ENCODE measurements at places on chromosomes 4 and X.

- DNase-seq, result no peak
Measured at GRCh38 chr4:127849505-127850234, 31.0 kb upstream of the PLK4 start.

GRCh38 chrX:106894392-106894909 lies 8.7 kb downstream of the RIPPLY1 start:
- peak; percentile 68 for DNase-seq

DNA sequence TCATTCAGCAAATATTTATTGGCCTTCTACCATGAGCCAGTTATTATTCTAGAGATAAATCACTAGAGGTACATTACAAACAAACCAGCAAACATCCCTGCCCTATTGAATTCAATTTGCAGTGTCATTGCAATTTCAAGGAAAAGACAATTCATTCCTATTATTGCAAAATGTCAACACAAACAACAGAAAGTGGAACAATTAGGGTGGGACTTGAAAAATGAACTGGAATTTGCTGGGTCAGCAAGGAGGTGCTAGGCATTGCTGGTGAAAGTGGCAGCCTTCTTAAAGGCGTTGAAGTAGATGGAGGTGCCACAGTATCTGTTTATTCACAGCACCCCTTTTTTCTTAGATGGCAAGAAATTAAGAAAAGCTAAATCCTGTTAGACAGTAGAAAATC lies 224.0 kb upstream of the BMP3 start:
- no peak for DNase-seq

DNA sequence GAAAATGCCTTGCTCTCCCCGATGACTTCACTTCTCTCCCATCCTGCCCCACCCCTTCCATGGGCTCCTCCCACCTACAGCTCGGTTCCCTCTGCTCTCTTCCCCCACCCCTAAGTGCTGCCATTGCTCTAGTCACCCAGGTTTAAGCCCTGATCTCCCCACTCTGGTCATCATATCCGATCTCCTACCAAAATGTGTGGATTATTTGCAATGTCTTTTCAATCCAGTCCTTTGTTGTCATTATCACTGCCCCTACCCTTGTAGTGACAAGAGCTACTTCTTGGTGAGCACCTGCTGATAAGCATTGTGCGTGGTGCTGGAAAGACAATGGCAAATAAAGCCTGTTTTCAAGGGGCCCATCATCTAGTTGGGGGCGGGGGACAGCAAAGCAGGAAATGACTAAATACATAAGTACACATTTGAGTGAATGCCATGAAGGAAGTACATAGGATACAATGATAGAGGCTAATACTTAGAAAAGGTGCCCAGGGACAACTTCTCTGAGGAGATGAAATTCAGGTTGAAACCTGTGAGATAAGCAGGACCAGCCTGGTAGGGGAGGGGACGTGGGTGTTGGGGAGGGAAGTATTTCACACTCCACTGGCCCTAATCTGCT lies 63.8 kb downstream of the DLG3 start:
- DNase-seq, result no peak

DNA sequence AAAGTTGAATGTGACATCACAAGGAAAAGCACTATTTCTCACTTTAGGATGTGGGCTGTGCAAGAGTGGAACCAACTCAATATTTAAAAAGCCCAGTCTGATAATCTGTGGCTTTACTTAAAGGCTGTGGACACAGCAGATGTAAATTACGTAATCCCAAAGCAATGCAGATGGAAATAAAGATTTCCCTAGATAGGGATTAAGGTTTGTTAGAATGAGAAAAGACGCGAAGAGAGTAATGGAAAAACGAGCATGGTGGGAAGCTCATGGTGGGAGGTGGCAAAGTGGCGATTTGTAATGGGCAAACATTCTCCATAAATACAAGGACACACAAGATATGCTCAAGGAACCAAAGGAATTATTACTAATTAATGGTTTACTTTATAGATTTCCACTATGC lies 985.5 kb downstream of the FSTL5 start:
- DNase-seq, result no peak

DNA sequence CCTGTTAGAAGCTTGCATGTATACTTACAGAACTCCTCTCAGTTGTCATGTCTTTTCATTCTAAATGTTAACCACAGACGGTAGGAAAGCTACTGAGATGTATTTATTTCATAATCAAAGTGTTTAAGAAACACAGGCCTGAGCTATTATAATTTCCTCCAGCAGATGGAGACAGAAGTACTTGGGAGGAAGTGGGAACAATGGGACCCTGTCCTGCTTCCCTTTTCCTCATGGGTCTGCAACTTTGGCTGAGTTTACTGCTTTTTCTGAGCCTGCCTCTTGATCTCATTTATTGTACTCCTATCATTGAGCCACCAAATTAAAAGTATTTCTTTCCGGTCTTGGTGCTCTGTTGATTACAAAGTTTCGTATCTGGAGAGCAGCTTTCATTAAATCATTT lies 67.7 kb upstream of the SPANXN2 start:
- DNase-seq, result peak; percentile 4

GRCh38 chrX:7088968-7089615 lies 58.4 kb upstream of the STS start:
- no peak for DNase-seq

DNA sequence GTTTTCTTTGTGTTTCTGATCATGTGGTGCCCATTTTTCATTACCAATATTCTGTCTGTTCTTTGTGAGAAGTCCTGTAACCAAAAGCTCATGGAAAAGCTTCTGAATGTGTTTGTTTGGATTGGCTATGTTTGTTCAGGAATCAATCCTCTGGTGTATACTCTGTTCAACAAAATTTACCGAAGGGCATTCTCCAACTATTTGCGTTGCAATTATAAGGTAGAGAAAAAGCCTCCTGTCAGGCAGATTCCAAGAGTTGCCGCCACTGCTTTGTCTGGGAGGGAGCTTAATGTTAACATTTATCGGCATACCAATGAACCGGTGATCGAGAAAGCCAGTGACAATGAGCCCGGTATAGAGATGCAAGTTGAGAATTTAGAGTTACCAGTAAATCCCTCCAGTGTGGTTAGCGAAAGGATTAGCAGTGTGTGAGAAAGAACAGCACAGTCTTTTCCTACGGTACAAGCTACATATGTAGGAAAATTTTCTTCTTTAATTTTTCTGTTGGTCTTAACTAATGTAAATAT lies 110.4 kb downstream of the IL13RA2 start:
- DNase-seq, result no peak

Measured in fibroblast of skin of scalp (primary cell).